PC-9 (cell line): ENCODE measurements at places on chromosomes 2 and 18. TPM values are rescaled to one million over a fixed set of nuclear protein-coding genes. Genes with fewer than 3 reads are reported as not detected.

The ECEL1 gene
- not detected in 2 replicates for total RNA-seq

The CHRND gene
- not detected in 2 replicates for total RNA-seq

The ZNF24 gene
- total RNA-seq = 20.9 and 33.9 TPM in 2 replicates

The CCL20 gene
- not detected in 2 replicates for total RNA-seq

The SPP2 gene
- total RNA-seq = not detected in 2 replicates
